Activated gamma-delta T cell (primary cell): ENCODE measurements at places on chromosomes 13 and 19.

- DNase-seq: no peak
These were observed 28.4 kb upstream of the TIMM44 start for GRCh38 chr19:7971553-7972520.

- no peak for DNase-seq
These were observed 8.5 kb upstream of the PROZ start for GRCh38 chr13:113149711-113150549.

GRCh38 chr19:7815325-7815724 is 14.7 kb upstream of the EVI5L start:
- DNase-seq: no peak

DNA sequence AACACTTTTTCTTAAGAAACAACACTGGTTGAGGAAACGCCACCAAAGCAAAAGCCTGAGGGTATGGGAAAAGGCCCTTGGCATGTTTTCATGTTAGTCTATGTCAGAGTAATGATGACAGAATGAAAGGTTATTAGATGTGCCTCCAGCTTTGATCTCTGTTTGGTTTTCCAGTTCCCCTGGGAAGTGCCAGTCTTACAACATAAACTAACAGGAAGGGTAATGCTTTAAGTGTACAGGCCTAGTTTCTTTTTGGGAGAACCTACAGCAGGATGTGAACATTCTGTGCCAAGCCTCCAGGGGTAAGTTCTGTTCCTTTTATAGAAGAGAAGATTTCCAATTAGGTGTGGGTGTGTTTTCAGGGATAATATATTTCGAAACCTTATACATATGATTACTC is 121.7 kb downstream of the FNDC3A start:
- DNase-seq: no peak

DNA sequence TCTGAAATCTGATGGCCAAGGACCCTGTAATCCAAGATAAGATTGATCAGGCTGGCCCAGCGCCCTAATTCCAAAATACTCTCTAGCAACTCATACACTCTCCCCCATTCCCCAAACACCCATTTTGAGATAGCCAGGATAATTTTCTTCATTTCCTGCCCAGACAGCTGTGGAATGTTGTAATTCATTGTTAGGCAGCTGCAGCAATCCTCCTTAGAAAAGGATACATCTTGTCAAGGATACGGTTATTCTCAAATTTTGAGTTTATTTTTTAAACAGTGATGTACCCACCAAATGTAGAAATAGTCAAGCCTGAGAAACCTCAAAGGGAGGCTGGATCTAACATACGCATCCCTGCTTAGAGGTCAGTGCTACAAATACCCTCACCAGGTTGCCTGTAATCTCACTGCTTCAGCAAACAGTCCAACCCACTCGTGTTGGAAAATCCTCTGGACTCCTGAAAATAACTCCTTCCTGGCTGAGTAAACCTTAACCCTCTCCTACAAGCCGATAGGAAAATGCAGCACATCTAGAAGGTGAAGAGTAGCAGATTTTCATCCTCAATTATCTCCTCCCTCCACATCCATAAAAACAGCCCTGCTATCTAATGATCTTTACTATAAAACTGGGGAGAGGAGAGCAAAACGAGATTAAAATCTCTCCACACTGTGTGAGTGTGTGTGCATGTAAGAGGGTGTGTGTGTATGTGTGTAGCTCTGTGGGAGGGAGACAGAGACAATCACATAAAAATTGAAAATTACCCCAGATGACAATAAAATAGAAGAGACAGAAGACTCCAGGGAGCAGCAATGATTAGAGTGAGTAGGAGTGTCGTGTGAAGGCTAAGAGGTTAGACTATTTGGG is 683.1 kb downstream of the DIAPH3 start:
- no peak for DNase-seq

DNA sequence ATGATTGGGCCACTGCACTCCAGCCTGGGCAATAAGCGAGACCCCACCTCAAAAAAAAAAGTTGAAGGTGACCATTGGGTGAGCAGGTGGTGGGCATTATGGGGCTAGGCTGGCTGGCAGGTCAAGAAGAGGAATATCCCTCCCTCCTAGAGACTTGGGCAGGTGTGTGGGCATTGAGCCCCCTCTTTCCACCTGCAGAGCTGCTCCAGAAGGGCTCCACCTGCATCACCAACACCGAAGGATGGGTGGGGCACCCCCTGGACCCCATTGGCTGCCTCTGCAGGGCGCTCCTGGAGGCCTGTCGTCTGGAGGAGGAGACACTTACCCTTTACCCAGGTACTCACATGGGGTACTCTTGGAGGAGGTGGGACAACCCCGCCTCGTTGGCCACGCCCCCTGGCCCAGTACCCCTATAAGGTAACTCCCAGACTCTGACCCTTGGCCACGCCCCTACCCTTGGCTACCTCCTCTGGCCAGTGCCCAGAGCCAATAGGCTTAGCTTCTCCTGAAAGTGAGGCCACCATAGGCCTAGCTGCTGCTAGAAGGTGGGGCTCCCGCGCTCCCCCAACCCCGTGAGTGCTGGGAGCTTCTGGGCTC is 21.9 kb downstream of the ZSWIM4 start:
- no peak for DNase-seq

DNA sequence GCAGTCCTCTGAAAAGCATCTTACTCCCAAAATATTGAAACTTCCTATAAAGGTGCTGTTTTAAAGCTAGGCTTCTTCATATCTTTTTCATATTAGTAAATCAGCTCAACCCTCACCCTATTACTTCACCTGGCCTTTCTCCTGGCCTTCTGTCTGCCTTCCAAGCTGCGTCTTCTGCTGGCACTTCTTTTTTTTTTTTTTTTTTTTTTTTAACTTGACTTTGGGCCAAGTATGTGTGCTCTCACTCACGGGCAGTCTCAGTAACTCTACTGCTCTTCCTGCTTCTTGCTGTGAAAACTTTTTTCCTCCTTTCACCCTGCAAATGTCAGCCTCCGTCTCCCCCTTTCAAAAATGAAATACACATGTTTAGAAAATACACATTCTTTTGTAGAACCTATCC is 41.2 kb upstream of the KCTD4 start:
- DNase-seq: no peak

DNA sequence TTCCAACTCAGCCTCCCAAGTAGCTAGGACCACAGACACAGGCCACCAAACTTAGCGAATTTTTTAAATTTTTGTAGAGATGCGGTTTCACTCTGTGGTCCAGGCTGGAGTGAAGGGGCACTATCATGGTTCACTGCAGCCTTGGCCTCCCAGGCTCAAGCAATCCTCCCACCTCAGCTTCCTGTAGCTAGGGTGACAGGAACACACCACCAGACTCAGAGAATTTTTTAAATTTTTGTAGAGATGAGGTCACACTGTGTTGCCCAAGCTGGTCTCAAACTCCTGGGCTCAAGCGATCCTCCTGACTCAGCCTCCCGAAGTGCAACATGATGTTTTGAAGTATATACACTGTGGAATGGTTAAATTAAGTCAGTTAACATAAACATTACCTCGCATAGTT is 263.6 kb downstream of the OXGR1 start:
- DNase-seq: no peak

- DNase-seq: no peak
These were observed 107.2 kb downstream of the RAB20 start for GRCh38 chr13:110454227-110454859.

- no peak for DNase-seq
These were observed 946.3 kb upstream of the PCDH9 start for GRCh38 chr13:68176475-68176874.

- no peak for DNase-seq
These were observed 64.9 kb upstream of the MEDAG start for GRCh38 chr13:30841154-30841553.

DNA sequence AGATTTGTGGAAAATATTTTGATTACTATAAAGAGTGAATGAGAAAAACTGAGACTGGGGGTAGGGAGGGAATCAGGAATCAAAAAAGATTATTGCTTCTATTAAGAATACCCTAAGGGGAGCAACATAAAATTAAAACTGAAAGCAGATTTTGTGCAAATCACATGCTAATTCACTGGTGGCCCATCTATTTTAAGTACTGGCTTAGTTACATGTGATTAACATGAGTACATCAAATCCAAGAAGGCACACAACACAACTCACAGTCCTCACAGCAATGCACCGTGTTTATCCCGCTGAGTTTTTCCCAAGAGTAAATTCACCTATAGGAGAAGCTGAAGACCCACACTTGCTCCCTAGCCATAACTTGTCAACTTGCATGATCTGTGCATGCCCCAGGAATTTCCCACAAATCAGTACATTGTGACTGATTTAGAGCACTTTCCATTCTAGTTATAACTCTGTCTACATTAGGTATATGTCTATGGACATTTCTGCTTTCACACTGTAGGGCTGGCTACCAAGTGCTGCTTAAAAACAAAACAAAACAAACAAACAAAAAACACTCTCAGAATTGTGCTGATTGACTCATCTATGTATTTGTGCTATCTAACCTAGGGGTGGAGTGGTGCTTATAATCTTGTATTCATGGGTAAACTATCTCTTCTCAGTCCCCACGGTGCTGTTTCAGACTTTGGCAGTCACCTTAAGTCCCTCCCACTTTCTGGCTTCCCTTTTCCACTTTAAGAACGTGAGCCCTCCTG is 24.3 kb downstream of the AMER2 start:
- DNase-seq: no peak

- no peak for DNase-seq
These were observed 154.7 kb downstream of the USP12 start for GRCh38 chr13:27016875-27017274.

DNA sequence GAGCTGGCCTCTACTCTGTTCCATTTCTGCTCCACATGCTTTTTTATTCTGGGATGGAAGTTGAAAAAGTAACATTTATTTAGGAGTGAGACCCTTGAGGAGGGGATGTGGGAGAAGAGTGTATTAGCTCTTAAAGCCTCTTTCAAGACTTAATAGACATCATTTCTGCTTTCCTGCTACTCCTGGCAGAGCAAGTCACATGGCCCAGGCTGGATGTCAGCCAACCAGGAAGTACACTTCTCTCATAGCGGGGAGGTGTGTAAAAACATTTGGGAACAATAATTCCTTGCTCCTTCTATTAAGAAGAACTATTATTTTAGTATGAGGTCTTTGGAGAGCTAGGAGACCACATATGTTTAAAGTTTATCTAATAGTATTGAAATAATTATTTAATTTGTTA is 40.6 kb upstream of the FAM216B start:
- no peak for DNase-seq
